Left cardiac atrium (tissue), 4 donors: ENCODE measurements at places on chromosomes 6 and 20.
A peak's percentile ranks its signal among the peaks of the same experiment; 100 is the strongest.

DNA sequence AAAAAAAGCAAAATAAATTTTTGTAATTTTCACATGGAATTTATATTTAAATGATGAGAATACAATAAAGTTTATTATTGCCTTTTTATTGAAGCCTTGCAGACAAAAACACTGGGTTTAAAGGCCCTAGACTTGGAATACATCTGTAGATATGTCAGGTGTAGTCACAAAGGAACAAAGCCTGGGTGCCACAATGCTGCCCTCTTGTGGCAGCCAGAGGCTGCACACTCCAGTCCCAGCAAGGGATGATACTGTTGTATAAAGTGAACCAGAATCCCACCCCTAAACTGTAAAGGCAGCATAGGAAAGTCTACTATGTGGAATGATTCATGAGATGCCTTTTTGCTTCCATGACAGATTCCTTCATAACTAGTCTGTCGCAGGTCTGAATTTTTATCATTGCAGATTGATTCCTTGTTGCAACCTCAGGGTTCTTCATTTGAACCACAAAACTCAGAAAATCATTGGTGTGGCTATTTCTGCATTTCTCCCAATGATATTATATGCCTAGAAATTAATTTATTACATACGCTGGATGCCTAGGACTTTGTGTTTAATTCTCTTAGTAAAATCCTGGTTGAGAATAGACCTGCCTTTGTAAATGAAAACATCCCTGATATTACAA is 37.0 kb downstream of the MAK start:
- peak; percentile 39 for DNase-seq

DNA sequence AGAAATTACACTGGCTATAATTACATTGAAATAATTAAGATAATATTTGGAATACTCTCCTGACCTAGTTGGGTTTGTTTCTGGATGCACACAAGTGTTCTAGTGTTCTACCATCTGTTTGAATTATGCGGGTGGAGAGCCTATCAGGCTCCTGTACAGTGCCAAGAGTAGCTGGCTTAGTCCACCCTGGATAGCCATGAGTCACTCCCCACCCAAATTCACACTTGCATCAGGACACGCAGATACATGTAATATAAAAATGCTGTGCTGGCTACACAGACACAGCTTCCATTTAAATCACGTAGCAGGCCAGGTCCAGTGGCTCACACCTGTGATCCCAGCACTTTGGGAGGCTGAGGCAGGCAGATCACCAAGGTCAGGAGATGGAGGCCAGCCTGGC is 686.2 kb upstream of the SLC35B3 start:
- no peak for DNase-seq

DNA sequence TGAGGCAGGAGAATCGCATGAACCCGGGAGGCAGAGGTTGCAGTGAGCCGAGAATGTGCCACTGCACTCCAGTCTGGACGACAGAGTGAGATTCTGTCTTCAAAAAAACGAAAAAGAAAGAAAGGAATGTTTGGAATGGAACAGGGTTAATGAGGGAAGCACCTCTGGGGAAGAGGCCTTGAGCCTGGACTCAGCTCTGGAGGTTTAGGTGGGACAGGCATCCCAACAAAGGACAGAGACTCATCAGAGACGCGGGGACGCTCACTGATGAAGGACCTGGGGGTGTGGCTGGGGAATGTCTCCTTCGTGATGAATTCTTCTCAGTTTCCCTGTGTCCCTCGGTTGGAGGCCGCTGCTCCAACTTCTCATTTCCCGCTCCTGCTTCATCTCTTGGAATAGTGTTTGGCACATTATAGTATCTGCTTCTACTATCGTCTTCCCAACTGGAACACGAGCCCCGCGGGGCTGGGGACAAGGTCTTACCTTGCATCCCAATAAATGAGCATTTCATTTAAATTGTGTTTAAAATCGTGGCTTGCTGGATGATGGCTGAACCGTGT is 27.6 kb downstream of the KIF25 start:
- DNase-seq = no peak

GRCh38 chr6:84685983-84686584 is 78.3 kb downstream of the TBX18 start:
- DNase-seq = no peak

- DNase-seq = no peak
Measured at GRCh38 chr20:25547063-25547462, 38.3 kb downstream of the NINL start.

DNA sequence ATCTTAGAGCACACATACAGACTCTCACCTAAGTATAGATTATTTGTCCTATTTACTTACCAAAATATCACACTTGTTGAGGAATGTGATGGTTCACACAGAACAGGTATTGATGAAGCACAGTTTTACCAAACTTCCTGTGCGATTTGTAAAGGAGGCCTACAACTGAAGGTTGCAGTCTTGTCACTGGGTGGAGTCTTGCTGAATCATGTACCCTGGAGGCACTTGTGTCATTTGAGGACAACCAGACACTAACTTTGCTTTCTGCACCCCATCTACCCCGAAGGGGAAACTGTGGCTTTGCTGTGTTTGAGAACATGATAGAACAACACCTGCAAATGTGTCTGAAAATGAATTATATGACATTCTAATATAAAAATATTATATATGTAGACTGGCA is 32.4 kb upstream of the HINT3 start:
- no peak for DNase-seq

DNA sequence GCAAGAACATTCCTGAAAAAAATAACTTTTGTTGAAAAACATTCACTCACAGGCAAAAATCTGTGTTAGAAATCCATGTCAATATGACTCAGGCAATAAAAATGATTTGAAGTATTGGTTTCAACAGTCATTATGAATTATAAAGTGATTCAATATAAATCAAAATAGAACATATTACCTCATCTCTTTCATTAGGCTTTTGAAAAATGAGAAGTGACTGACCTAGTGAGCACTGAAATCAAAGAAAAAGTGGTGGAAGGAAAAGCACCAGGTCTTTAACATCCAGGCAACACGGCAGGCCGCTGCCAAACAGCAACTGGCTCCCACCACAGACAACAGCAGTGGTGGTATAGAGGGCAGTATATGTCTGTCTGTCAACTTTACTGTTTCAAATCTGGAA is 68.9 kb downstream of the MAN1A1 start:
- no peak for DNase-seq

DNA sequence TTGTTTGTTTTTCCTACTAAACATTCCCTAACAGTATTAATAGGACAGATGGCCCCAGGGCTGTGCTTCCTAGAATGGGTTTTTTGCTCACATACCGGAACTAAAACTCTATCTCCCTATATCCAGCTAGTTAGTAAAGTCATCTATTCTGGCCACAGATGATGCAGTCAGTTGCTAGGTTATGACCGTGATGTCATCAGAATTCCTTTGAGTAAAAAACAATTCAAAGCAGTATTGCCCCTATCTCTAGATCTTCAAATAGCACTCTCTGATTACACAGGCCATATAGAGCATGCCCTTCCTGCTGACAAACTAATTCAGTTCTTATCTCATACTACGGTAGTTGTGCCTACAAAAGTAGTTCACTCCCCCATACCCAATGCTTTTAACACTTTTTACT is 17.9 kb upstream of the ZNF451 start:
- no peak for DNase-seq

DNA sequence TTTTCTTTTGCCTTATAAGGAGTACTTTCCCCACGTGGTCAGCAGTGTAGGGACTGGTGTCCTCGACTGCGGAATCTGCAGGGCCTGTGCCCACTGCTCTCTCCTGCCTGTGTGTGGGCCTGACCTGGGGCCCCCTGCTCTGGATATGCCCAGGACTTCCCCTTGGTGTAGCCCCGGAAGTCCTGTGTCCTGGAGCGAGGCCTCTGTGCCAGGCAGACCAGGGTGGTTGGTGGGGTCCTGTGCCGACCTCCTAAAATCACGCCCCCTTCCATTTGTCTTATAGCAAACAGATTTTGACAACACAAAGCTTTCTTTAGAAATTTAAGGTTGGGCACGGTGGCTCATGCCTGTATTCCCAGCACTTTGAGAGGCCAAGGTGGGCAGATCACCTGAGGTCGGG is 64.2 kb downstream of the DLL1 start:
- DNase-seq = no peak

GRCh38 chr6:82275686-82276085 is 28.1 kb upstream of the IBTK start:
- DNase-seq = no peak

DNA sequence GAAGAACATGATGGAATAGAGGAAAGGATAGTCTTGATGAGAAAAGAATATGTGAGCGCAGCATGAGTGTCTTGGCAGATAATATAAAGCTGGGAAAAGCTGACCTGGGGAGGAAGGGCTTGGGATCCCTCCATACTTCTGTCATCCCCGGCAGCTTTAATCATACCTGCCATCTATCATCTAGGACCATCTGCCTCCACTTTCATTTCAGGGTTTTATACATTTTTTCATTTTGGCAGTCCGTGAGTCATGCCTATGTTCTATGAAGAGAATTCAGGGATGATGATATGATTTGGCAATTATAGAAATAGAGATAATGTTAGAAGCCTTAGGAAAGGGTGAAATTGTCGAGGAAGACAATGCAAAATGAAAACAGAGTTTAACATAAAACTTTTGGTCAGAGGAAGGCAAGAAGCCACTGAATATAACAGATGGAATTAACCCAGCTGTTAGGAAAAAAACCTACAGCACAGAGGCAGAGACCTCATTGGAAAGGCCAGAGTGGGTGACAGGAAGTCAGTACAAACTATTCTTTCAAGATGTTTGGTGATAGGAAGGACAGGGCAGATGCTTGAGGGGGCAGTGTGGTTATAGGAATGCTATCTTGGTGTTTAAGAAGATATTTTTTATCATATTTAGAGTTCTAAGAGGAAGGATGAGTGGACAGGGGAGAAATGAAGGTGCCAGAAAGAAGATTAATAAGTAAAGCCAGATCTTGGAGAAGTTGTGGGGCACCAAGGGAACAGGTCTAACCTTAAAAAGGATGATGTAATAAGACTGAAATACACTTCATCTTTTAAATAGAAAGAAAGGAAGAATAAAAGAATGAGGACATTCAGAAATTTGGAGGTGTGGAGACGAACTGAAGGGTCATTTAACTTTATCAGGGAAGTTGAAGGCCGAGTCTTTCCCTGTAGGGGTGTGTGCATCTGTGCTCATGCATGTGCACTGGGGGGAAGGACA is 37.8 kb downstream of the MARCKS start:
- no peak for DNase-seq

GRCh38 chr6:24584382-24584720 is 61.6 kb downstream of the KIAA0319 start:
- DNase-seq = no peak

DNA sequence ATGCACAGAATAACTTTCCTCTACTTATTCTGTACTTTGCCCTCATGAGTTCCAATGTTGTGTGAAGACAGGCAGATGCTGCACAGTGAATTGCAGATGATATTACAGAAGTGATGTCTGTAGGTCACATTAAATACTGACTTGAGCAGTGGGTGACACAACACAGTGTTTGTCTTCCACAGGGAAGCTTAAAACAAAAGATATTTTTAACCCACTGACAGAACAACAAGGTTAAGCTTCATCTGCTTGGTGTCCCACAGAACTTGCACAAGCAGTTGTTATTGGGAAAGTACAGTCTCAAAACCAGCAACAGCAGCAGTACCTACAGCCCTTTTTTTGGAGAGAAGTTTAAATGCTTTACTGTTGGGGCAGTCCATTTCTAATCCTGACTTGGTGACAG is 10.5 kb downstream of the SUMO4 start:
- no peak for DNase-seq

DNA sequence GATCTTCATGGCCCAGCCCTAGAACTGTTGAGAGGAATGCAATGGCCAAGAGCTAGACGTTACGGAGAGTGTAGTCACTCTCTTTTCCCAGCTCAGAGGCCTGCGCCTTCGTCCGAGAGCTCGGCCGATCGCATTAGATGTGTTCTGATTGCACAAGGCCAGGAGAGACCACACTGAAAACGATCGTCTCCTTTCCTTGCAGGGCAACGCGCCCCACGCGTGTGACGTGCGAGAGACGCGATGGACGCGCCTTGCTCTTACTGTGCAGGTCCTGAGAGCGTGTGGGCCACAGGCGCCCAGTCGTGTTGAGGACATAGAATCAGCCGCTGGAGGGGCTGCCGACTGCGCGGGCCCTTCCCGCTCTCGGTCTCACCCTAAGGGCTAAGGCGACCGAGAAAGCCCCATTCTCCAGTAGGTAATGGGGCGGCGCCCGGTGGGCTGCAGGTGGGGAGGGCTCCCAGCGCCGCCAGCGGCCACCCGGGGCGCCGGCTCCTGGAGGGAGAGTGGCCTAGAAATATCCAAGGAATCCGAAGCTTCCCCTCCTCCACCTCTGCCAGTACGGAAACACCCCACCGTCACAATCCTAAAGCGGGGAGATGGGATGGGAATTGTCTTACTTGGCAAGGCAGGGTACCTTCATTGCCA is 26.9 kb downstream of the TFAP2B start:
- no peak for DNase-seq

DNA sequence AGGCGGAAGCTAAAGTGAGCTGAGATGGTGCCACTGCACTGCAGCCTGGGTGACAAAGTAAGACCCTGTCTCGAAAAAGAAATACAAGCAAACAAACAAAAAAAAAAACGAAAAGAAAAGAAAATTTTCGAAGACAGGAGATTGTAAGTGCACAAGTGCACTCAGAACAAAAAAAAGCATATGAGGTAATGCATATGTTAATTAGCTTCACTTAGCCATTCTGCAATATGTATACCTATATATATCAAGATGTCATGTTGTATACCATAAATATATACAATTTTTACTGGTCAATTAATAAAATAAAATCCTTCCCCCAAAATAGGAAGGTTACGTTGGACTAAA is 127.5 kb downstream of the RIN2 start:
- no peak for DNase-seq
